ENCODE measurements at places on chromosomes 1 and 21.

GRCh38 chr1:17909634-17910033 lies 154.5 kb downstream of the ACTL8 start:
- DNase-seq, result no peak

GRCh38 chr21:41850085-41850484 lies 29.1 kb downstream of the PRDM15 start:
- DNase-seq, result no peak

GRCh38 chr1:241648159-241648558 lies 3.9 kb upstream of the WDR64 start:
- no peak for DNase-seq

DNA sequence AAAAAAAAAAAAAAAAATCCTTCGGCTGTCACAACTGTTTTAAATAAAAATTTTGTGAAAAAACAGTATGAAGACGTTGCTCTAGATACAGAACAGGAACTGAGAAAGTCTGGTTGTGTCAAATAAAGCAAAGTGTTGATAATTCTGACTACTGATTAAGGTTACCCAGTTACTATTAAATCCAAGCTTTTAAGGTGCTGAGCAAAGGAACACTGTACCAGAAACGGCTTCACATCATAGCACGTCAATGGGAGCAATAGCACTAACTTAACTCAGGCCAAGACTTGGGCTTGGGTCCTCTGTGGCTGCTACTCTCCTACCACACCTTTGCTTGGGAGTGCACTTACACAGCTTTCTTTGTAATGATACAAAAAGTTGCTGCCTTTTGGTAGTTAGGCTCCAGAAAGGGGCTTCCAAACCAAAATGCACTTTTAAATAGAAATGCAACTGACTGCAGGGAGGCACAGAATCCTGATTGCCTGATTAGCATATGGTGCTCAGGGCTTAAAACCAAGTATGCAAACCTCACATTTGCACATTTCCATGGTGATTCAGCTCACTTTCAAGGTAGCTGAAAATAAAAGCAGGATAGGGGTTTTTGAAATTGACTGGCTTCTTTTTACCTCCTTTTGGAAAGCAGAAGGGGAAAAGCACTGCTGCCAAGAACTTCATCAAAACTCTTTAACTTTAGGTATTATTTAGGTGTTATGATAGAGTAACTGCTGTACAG lies 6.3 kb downstream of the MCL1 start:
- DNase-seq, result no peak

DNA sequence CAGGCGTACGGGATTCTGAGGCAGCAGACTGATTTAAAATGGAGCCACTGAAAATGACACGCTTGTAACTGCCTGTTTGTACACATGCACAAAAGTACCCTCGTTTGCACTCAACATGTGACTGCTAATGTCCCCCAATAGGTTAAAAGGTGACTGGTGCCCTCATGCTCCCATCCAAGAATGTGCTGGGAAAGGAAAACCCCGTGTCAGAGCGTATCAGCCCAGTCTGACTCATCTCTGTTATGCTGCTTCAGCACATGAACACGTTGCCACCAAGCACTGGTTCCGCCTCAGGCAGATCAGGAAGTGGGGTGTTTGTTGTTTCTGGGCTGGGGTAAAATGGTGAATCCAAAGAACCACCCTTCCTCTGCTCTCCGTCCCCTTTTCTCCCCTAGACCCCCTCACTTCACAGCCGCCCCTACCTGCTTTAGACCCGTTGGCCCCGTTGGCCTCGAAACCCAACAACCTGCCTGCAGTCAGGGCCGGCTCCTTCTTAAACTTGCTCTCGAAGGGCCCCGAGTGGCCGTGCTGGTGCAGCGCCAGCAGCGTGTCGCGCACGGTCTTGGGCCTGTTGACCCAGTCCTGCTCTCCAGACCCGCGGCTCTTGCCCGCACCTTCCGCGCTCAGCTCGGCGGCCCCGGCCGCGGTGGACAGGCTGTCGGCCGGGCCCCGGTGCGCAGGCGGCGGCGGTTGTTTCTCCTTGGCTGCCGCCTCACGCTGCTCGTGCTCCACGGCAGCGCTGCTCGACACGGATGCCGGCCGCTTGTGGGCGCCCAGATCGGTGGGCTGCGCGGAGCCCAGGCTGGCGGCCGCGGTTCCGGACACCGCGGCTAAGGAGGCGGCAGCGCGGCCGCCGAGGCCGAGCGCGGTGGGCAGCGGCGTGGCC lies 1.7 kb downstream of the IRF2BP2 start:
- DNase-seq, result peak; percentile 40

DNA sequence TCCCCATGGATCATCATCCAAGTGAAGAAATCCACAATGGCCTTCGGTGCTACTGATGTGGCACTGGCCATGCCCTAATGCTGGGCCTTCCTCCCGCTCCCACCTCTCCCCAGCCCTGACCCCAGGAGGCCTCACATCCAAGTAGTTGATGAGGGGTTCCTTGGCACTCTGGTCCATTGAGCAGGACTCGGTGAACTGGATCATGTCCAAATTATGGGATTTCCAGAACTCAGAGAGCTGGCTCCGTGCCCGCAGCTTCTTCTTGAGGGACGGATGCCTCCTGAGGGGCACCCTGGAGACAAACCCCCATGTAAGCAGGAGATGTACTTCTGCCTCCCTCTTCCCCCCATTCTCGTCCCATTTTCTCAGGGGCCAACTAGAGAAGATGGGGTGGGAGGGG lies 929 bp downstream of the CTSE start:
- DNase-seq, result no peak

DNA sequence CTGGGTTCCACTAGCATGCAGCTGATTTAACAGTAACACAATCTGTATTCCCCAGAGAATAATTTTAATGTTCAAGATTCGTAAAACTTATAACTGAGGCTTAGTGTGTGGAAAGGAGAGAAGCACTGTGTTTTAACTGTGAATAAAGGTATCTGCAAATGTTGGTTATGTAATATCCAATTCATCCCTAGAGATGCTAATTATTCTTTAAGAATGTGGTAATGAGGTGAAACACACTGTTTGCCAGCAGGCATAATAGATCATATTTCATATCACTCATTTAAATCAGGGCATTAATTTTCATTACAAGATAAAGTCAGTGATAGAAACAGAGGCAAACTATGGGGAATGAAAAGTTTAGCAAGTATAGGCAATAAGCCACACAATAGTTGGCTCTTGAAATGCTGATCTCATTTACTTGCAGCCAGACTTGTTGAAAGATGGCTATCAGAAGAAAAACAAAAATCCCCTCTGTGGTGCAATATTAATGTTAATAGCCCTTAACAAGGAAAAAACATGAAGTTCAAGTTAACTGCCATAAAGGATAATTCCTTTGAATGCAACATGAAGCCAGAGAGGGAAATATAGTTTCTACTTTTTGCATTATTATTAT lies 33.4 kb downstream of the HMCN1 start:
- no peak for DNase-seq

GRCh38 chr1:39781349-39781715 lies 7.3 kb downstream of the BMP8B start:
- no peak for DNase-seq

DNA sequence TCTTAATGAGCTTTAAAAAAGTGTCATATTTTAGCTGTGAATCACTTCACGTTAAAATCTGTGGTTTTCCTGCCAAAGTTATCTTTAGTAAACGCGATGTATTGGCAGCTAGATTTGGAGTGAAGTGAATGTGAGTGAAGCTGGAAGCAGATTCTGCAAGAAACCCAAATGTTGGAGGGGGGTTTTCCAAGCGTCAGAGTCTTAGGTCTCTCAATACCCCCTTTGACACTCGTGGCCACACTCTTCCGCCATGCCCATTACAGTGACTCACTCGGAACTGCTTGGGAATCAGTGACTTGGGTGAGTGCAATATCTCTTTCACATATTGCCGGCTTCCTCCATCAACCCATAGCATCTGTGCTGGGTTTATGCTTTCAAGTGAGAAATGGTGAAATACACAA lies 17.5 kb downstream of the B3GALT5 start:
- DNase-seq, result no peak

DNA sequence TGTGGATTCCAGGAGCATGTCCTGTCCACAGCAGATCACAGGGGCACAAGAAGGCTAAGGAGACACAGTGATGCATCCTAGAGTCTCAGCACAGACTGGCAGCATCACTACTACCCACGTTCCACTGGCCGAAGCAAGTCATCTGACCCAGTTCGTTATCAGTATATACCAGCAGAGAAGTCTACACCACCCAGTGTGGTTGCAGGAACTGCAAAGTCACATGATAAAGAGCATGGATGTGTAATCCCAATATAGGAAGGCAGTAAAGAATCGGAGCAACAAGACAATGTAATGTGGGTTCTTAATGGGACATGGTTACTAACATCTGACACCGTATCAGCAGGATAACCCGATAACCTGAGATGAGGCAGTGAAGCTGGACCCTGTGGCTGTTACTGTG lies 246.6 kb downstream of the RRAGC start:
- no peak for DNase-seq

DNA sequence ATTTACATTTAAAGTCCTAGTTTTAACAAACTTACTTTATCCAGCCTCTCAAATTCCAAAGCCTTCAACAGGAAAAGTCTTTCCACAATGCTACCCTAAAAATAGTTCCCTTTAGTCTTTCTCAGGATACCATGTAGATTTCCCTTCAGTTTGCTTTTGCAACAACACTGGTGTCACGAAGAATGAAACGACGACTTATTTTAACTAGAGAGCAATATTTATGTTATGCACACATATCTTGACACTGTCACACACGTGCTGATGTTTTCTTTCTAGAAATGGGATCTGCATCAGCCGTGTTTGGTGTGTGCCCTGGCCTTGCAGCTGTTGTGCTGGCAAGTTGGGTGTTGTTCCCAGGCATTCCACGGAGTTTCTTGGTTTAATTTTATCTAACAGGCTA lies 75.5 kb downstream of the SIPA1L2 start:
- DNase-seq, result no peak

GRCh38 chr1:17207966-17208418 lies 3.1 kb downstream of the PADI1 start:
- peak; percentile 7 for DNase-seq

- DNase-seq, result no peak
Observed at GRCh38 chr1:112054510-112054909, 65.0 kb upstream of the KCND3 start.

DNA sequence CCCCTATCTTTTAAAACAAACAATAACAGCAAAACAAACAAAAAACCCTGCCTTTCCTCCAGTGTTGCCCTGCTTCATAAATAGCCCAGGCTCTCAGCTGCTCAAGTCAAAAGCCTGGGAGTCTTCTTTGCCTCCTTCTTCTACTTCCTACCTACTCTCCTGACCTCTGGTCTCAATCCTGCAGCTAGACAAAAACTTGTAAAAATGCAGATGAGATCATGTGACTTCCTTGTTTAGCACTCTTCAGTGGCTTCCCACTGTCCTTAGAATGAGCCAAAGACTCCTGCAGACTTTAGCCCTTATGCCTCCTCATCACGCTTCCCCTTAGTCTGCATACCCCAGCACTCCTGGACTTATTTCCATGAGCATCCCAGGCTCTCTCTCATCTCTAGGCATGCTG lies 55.0 kb upstream of the ZNF644 start:
- DNase-seq, result no peak

DNA sequence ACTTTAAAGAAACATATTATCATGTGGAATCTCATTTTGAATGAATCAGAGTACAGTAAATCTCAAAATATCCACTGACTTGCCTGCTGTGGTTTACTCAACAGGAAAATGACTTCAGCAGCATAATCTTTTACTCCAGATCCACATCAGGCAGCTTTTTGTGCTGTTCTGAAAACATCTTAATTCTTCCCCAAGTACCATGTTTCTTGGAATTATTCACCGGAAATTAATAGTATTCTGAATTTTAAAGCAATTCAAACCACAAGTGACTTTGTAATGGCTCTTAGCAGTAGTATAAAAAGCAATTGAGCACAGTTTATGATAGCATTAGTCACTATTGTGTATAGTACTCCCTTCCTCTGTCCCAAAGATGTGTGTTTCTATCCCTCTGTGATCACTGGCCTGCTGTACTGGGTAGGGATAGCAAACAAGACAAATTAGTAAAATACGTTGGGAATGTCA lies 64.2 kb upstream of the ERRFI1 start:
- no peak for DNase-seq

DNA sequence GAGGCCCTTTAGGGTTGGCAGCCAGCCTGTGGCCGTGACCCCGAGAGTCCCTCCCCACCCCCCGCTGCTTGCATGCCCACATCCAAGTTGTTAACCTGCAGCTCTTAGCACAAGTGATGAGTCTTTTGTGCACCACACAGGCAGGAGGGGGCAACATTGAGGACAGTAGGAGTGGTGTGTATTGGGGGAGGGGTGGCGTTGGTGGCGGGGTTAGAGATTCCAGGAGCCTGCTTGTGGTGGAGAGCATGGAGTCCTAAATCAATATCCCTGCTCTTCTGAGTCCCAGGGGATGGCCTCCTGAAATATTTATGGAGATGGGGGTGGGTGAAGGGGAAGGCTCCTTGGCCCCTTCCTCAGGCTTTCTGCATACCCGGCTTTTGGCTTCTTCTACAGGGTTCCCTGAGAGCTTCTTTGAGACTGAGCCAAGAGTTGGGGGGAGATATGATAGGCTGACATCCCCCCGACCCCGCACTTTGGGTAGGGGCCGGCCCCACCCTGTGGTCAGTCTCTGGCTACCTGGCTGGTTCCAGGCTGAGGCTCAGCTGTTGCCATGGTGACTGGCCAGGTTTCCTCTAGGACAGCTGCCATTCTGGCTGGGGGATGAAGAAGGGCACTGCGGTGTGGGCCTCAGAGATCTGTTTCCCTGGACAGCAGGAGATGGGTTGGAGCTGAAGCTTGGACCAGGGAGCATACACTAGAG lies 5.0 kb downstream of the CHRNB2 start:
- DNase-seq, result no peak

DNA sequence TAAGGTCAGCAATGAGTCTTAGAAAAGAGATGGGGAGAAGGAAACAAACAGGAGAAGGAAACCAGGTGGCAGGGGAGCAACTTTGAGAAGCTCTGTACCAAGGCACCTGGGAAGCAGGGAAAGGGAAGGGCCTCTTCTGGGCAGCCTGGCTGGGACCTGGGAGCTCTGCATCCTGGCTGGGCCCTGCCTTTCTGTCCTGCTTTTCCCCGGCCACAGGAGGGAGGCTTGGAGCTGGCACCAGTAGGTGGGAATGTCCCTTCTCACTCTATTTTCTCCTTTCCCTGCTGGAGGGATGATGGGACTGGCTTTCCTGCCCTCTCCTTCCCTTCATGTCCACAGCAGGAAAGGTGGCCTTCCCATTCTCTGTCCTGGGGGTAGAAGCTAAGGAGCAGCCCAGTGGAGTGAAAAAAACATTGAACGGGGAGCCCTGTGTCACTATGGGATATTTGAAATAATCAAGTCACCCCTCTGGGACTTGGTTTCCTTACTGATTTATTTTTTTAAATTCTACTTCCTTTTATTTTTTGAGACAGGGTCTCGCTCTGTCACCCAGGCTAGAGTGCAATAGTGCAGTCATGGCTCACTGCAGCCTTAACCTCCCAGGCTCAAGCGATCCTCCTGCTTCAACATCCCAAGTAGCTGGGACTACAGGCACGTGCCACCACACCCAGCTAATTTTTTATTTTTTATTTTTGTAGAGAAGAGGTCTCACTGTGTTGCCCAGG lies 5.1 kb upstream of the NES start:
- DNase-seq, result no peak

- DNase-seq, result no peak
Observed at GRCh38 chr21:32048353-32048752, 175.5 kb downstream of the HUNK start.
